ENCODE measurements at places on chromosomes 4 and X. TPM values are rescaled to one million over a fixed set of nuclear protein-coding genes. Genes with fewer than 3 reads are reported as not detected.

The BTK gene
- total RNA-seq, result 0.48 TPM

The SEL1L3 gene
- 69.7 TPM for total RNA-seq

The SPOCK3 gene
- total RNA-seq, result not detected

The EFHC2 gene
- 0.77 TPM for total RNA-seq

The GAGE10 gene
- not detected for total RNA-seq

The XKRX gene
- total RNA-seq, result 0.23 TPM
